ENCODE measurements at places on chromosomes 5 and 9.

GRCh38 chr9:101736717-101737116 lies 1.7 kb downstream of the GRIN3A start:
- peak; percentile 46 for DNase-seq

DNA sequence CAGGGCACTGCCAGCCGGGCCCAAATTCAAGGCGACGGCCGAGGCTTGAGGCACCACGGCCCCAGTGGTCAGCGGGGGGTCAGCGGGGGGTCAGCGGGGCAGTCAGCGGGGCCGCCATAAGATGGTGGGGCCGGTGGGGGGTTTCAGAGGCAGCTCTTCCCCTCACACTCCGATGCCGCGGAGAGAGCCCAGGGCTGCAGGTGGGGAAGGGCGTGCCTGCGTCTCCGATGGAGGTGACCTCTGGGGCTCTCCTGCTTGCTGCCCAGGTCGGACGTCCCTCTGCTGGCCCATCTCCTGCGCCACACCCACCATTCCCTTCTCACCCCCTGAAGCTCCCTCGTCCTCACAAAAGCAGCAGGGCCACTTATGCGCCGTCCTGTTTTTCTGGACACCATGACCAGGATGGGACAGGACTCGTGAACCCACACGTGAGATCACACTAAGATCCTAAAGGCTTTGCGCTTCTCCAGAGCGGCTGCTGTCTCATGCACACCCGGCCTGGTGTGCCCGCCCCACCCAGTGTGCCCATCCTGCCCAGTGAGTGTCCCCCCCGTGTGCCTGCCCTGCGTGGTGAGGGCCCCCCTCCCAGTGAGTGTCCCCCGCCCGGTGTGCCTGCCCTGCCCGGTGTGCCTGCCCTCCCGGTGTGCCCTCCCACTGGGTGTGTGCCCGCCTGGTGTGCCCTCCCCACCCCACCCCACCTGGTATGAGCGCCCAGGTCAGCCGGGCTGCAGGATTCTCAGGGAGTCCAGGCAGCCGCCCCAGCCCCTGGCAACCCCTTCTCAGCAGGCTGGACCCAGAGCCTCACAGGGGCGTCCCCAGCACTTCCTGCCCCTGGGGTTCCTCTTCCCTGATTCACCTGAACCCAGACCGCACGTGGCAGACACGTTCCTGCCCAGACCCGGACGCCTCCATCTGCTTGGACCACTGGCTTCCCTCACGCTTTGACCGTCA lies 48.7 kb upstream of the NKD2 start:
- no peak for DNase-seq

DNA sequence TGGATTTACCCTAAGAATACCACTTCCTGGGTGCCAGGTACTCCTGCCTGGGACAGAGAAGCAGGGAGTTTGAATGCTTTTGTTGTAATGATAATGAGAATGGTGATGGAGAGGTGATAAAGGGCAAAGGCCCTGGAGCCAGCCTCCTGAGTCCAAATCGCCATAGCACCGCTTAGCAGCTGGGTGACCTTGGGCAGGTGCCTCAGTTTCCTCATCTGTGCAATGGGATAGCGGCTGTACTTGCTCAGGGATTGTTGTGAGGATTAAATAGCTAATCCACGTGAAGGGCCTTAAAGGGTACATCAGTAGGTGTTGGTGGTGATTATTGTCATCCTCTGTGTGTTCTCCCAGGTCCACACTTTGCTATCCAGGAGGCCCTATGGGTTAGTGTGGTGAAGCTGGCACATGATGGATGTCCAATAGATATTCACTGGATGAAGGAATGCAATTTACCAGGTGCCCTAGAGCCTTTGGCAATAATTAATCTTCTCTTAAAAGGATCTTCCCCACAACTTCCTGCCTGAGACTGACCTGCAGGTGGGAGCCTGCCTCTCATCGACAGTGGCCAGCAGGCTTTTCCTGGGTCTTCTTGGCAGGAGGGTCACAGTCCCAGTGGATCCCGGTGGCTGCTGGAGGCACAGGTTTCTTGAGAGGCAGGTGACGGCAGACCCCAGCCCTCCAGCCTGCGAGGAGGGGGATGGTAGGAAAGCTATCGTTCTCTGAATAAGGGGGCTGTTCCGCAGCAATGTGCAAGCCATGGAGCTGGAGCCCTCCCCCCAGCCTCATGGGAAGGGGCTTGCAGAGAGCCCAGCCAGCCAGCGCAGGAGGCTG lies 160.2 kb downstream of the MACROH2A1 start:
- DNase-seq: no peak

GRCh38 chr9:133779081-133779480 lies 40.9 kb upstream of the SARDH start:
- no peak for DNase-seq

GRCh38 chr9:79430619-79431018 lies 141.1 kb upstream of the TLE4 start:
- no peak for DNase-seq

GRCh38 chr5:39426051-39426745 lies 1.4 kb upstream of the DAB2 start:
- DNase-seq: no peak

GRCh38 chr9:127613583-127613954 lies 1.5 kb downstream of the STXBP1 start:
- no peak for DNase-seq

GRCh38 chr5:122415030-122415800 lies 103.2 kb downstream of the SNCAIP start:
- peak; percentile 77 for DNase-seq

- peak; percentile 23 for DNase-seq
These were observed 586.0 kb downstream of the CCDC171 start for GRCh38 chr9:16138561-16139491.

DNA sequence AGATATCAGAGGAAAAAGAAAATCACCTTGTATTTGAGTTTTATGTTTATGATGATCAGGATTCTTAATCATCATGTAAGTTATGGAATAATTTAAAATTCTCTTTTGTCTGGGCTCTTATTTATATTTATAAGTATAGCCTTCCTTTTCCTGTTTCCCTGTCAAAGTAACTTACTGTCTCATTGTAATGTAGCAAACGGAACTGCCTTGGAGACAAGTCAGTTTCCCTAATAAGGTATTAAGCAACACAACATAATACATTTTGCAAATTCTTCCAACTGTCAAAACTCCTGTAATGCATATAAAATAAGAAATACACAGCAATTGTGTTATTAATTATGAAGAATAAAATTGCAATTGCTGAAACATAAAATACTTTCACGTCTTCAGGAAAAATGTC lies 463.2 kb downstream of the MAT2B start:
- DNase-seq: no peak

GRCh38 chr9:76626980-76627379 lies 137.3 kb upstream of the PCA3 start:
- no peak for DNase-seq

DNA sequence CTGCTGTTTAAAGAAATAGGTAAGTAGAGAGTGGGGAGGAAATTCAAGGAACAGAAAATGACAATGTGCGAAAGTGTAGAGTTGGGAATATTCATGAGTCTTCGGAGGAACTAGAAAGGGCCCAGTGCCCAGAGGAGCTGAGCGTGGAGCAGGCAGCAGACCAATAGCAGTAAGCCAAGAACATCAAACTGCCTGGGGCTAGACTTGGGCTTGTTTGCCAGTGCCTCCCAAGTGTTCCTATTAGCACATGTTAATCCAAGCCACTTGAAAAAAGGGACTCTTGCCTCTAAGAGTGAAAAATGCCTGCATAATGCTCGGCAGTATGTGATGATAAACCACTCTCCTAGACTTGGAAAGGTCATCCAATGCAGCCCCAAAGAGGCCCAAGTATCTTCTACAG lies 1.2 kb upstream of the TAL2 start:
- DNase-seq: no peak

DNA sequence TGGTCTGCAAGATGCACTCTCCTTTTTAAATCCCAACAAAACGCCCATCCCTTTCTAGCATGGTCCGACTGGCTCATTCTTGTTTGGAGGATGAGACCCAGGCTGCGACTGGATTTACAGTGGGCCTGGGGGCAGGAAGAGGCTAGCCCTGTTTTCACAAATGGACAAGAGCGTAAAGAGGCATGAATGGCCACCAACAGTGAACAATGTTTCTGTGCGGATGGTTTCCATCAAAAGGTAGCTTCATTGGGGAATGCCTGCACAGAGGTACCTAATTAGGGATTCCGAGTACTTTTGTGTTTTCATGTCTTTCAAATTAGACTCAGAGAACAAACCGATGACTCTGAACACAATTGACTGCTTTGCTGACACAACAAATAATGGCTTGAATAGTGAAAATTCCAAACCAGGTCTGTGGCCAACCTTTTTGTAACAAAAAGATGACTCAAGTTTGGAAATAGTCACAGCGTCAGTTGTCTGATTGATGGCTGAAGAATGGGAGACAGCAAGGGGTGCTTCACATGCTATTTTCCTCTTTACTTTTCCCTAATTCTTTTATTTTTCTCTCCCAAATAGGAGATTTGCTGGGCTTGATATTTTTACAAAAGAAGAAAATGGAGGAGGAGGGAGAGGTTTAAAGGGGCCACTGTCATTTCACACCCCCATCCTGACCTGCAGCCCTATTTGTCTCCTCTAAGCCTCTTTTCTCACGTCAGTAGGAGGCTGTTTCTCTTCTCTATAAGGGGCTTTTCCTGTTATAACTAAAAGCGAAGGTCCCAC lies 208.1 kb upstream of the S1PR3 start:
- DNase-seq: no peak

GRCh38 chr5:94467346-94467953 lies 151.0 kb downstream of the KIAA0825 start:
- DNase-seq: no peak

GRCh38 chr5:17022296-17022695 lies 86.2 kb upstream of the MYO10 start:
- DNase-seq: no peak

- no peak for DNase-seq
These were observed 28.0 kb upstream of the HTR4 start for GRCh38 chr5:148682058-148683026.

Measured in ovary (tissue), 10 donors.